ENCODE measurements at places on chromosomes 1 and 21. TPM values are rescaled to one million over a fixed set of nuclear protein-coding genes. Genes with fewer than 3 reads are reported as not detected.

KCNJ15 gene
- 0.52 TPM for total RNA-seq

GCSAML gene
- total RNA-seq: 0.52 TPM

AMY2A gene
- not detected for total RNA-seq

SUSD4 gene
- total RNA-seq: 4.7 TPM

ARMH1 gene
- total RNA-seq: 0.52 TPM

IL20 gene
- total RNA-seq: not detected

LCE3C gene
- total RNA-seq: not detected

PRAMEF6 gene
- total RNA-seq: not detected

FCER1G gene
- 16.2 TPM for total RNA-seq

FCRL2 gene
- total RNA-seq: not detected

PADI3 gene
- not detected for total RNA-seq
